HFFc6 (cell line): ENCODE measurements at places on chromosomes 11 and 22. TPM values are rescaled to one million over a fixed set of nuclear protein-coding genes. Genes with fewer than 3 reads are reported as not detected.
A peak's percentile ranks its signal among the peaks of the same experiment; 100 is the strongest.

The IL17REL gene
- total RNA-seq = not detected in 3 replicates

The ZBED4 gene
- 8.9 to 11.1 TPM (median 9.7 TPM) in 3 replicates for total RNA-seq

The DBX1 gene
- total RNA-seq = not detected in 3 replicates

DNA sequence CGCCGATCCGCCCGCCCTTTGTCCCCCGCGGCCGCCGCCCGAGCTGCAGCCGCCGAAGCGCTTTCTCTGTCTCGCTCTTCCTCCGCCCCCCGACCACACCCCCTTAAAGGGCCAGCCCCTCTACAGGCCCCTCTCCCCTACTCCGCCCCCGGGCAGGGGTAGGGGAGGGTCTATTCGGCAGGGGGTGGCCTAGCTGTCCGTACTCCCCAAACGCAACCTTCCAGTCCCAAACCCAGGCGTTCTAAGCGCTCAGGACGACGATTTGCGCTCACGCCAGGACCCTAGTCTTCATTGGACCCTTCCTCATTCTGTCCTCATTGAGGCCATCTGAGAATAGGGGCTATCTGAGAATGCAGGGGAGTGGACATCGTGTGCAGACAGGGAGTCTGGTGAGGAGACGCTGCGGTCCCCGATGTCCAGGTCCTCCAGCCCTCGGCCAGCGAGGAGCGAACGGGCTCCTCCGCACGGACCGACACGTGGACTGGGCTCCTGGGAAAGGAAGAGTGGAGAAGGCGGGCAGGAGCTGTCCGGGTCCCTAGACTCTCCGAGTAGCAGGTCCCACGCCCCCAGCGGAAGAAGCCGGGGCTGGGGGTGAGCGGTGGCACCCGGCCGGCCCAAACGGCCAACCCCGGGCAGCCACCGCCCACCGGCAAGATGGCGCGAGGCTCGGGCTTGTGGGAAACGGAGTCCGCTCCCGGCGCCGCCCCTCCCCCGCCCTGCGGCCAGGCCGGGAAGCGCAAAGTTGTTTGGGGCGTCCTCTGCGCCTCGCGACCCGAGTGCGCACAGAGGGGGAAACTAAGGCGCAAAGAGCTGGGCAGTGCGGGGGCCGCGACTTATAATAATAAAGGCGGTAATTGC, at the start of gene PPP1R14B:
TSS of gene PPP1R14B (minus strand) at position 73 of the 858 bp plus-strand sequence. CDS start 270 bp downstream, outside the sequence.
- DNase-seq = peak; percentile 90

DNA sequence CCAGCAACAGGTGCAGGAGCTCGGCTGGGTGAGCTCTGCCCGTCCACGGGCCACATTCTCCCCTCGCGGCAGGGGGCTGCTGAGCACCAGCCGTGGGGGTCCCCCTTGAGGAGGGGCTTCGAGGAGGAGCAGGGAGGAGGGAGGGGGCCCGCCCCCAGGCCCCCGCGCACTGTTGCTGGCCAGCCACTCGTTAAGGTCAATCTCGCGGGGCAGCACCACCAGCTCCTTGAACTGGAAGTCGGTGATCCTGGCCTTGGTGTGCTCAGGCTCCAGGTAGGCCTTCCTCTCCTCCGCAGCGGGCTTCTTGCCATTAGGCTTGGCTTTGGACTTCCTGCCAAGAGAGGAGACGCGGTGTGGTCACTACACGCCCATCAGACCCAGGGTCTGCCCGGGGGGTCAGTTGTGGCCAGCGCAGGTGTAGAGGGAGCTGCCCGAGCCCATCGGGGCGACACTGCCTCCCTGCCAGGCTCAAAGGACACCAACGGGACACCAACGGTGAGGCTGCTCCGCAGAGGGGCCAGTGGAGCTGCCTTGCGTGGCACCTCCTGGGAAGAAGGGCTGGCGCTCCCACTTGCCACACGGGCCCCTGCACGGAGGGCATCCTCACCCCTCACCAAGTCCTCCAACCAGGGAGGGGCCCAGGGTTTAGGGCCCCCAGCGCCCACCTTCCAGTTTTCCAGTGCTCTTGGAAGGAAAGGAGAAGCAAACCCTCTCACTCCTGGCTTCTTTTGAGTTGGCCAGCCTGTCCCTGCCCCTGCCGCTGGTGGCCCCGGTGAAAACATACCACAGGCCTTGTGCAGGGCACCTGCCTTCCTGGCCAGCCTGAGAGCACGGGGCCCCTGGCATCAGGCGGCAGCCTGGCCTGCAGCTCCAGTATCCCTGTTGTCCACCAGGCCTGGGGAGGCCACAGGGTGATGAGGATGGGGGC, 5.8 kb downstream of the MOB2 start:
- no peak for DNase-seq

DNA sequence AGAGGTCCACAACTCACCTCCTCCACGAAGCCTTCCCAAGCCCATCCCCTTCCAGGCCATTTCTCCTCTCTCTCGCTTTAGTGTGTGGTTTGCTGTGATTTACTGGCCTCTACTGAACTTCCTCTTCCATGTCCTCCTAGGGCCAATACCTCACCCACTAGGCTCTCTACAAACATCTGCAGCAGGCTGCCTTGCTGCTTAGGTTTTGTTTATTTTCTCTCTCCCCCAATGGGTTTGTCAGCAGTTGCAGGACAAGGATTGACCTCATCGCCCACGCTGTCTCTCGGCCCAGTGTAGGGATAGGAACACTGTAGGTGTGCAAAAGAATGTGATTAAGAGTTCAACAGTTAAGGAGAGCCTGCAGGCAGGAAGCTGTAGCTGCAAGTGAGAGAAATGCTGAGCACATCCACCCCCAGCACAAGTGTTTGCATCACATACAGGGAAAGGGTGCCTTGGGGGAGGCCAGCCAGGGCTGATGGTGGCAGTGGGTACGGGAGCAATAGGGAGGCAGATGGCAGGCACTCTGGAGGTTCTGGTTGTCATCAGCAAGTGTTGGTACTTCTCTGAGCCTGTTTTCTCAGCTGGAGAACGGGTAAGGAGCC, 1.4 kb downstream of the PC start:
- peak; percentile 50 for DNase-seq

DNA sequence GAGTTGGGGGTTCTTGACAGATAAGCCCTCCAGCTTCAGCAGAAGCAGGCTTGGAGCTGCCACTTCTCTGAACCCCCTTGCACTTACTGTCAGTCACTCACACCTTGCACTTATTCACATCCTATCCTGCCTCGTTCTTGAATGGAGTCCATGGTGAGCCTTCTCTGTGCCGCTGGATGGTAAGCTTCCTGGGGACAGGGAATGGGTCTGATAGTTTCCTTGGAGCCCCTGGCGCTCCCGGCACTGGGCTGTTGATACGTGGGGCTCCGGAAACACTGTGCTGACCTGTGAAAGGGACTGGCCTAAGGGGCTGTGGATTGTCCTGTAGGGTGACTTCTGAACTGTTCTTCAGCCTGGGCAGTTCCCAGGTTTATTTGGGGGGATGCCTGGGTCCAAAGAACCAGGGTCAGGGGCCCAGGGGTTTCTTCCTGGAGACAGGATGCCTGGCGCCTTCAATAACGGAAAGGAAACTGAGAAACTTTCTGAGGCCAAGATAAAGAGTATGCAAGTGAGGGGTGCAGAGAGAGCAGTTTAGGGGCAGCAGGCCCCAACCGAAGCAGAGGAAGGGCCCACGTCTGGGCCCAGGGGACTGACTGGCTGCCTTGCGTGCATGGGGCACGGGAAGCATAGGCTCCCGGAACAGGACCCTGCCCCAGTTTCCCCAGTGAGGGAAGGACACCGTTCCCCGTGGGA, 709 bp upstream of the ST3GAL4 start:
- DNase-seq = no peak

- no peak for DNase-seq
Measured at GRCh38 chr11:60945295-60945667, 6.7 kb downstream of the SLC15A3 start.

GRCh38 chr11:33907421-33907820, 15.5 kb upstream of the LMO2 start:
- DNase-seq = no peak
